ENCODE measurements at places on chromosomes 6 and 20.

DNA sequence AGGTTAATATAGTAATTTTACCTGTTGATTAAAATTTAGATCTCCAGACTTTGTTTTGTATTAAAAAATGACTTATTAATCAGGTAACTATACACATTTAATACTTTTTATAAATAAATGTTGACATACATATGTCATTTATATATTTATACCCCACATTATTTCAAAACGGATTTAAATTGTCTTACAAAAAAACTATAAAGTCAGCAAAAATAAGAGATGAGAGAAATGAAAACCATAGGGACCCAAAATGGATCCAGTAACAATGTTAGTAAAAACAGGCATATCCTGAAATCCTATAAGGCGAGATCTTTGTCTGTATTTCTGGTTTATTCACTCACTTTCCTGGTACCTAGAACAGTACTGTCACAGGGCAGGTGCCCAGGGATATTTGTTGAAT is 91.5 kb downstream of the PACRG start:
- no peak for DNase-seq

DNA sequence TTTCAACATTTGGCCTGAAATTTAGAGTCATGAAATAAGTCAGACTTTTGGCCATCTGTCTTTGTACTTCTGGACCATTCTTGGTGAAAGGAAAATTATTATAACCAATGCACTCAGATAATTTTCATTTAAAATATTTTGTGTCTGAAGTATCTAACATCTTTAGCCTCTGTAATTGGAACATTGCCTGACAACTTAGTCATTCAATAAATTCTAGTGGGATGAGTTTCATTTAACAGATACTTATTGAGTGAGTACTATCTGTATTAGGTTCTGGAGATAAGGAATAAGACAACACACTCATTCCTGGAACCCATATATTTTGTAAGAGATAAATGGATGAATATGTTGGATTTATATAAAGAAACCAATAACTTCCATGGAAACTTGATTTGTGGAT is 536.0 kb downstream of the BCKDHB start:
- DNase-seq, result no peak

- DNase-seq, result no peak
These were observed 7.0 kb downstream of the IL22RA2 start for GRCh38 chr6:137166247-137167098.

DNA sequence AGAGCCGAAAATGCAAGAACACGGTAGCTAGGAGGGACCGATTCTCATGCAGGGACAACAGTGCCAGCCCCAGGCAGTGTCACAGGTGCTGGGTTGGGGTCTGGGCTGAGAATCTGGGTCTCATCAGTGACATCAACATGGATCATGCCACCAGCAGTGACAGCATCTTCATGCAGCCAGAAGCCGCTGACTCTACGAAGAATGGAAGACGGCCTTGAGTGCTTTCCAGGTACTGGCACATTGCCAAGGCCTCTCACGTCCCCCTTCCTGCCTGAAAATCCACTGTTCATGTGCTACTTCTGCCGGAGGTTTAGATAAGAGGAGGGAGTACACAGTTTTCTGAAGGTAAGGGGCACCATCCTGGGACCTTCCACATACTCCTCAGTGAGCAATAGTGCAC is 141.1 kb upstream of the FOXQ1 start:
- no peak for DNase-seq

GRCh38 chr6:35955071-35955470 is 34.2 kb upstream of the SRPK1 start:
- DNase-seq, result no peak

DNA sequence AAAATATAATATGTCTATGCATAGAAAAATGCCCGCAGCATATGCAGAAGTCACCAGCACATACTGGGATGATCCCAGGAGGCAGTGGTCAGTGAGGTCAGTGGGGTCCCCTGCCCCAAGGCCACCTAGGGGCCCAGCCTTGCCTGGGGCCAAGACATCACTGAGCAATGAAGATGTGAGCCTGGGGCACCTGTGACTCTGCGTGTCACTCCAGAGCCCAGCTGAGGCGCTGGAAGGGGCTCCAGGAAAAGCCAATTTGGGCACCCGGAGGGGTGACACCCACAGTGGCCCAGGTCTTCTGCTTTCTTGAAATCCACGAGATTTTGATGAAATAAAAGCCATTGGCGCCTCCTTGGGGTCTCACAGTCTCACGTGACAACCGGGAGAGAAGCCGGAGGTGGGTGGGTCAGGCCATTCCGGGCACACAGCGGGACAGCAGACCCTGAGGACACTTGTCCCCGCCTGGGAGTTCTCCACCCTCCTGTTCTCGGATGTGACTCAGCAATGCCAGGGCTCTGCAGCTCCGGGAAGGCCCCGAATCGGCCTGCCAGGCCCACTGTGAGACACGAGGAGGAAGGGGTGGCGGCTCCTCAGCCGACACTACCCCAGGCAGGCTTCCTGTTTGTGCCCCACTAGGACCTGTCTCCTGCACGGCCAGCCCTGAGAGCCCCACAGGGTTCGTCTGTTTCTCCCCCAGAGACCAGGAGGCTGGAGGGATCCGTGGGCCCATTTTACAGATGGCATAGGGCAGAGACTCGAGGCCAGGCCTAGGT is 24.4 kb upstream of the SLCO4A1 start:
- no peak for DNase-seq

GRCh38 chr6:170087941-170088581 is 202.8 kb downstream of the DLL1 start:
- no peak for DNase-seq

GRCh38 chr20:3674995-3675900 is 6.6 kb downstream of the ADAM33 start:
- DNase-seq, result no peak

- no peak for DNase-seq
These were observed 868.3 kb downstream of the EYS start for GRCh38 chr6:64838726-64839125.

DNA sequence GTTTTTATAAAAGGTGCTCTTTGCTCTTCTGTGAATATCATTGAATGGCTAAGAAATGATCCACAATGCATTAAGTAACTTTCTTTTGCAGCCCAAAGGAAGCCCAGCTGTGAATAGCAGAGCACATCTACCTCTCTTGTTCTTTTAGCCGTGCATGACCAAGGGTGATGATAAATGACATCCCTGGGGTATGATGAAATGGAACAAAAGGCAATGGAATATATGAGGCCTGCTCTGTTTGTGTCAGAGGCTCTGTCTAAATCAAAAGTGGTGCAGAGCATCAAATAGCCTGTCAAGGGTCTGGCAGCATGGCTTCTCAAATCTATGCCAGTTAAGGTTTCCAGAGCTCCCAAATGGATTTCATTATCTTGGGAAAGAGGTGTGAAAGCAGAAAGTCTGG is 362.6 kb upstream of the RNF217 start:
- DNase-seq, result peak; percentile 84

DNA sequence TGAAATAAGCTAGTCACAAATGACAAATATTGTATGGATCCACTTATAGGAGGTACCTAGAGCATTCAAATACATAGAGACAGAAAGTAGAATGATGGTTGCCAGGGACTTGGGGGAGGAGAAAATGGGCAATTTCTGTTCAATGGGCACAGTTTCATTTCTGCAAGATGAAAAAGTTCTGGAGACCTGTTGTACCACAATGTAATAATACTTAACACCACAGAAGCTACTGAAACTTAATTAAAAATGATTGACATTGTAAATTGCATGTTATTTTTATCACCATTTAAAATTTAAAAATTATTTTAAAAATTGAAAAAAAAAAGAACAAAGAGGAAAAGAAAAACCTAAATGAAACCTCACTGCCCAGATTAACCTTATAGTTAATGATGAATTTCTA is 67.4 kb downstream of the NHLRC1 start:
- no peak for DNase-seq

GRCh38 chr6:84687431-84687830 is 77.0 kb downstream of the TBX18 start:
- DNase-seq, result no peak

- DNase-seq, result no peak
These were observed 20.0 kb downstream of the TBC1D7 start for GRCh38 chr6:13308332-13308731.

- no peak for DNase-seq
These were observed 39.2 kb downstream of the LIN28B start for GRCh38 chr6:104995989-104996617.

GRCh38 chr6:113511100-113511499 is 346.0 kb upstream of the MARCKS start:
- no peak for DNase-seq

GRCh38 chr20:53623454-53624211 is 30.0 kb upstream of the ZNF217 start:
- peak; percentile 93 for DNase-seq

DNA sequence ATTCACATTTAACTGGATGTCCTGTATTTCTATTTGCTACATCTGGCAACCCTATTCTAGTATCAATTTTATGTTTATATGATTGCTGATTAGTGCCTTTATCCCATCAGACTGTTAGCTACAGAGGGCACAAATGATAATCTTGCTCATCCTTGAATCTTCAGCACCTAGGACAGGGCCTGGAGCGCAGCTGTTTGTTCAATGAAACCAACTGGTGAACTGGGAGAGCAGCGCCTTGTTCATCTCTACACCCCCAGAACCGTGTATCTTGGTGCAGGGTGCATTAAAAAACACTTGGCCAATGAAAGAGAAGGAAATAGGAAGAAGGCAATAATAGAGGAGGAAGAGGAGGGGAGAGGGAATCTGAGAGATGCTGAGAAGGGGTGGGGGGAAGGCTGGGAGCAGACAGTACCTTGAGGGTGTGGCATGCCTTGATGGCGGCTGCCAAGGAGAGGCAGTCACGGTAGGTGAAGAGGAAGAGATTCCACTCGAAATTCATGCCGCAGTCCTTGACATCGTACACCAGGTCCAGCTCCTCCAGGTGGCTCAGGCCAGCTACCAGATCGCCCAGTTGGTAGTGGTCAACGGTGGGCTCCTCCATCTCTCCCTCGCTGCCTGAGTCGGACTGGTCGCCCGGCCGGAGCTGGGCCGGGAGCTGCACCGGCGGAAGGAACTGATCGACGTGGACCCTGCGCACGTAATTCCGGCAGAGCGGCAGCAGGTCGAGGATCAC is 15.5 kb downstream of the TMEM151B start:
- DNase-seq, result no peak

DNA sequence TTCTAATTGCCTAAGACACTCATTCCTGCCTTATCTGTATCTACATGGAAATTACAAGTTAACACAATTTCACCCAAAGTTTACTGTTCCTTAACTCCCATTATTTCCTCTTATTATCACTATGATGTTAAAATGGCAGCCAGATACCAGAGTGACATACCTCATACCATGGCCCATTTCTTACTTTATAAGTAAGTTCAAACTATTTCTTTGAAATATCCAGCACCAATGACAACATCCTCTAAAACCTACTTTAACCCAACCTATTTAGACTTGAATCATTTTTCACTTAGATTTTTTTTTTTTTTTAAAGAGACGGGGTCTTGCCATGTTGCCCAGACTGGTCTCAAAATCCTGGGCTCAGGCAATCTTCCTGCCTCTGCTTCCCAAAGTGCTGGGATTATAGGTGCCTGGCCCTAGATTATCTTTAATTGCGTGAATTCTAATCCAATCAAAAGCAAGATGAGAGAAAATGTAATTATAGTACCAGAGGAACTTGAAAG is 10.0 kb downstream of the REV3L start:
- DNase-seq, result no peak

DNA sequence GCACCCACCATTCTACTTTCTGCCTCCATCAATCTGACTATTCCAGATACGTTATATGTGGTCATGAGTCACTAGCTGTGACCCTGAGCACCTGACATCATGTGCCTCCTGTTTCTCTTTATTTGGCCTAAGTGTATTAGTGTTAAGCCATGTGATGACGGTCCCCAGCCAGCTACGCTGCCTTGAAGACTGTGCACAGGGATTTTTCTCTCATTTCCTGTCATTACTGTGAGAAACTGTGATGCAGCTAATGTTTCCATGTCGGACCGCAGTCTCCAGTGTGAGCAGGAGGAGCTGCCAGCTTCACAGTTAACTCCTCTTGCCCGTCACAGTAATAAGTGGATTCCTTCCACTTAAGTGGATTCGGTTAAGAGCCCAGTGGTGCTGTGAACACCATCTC is 9.9 kb upstream of the SPATS1 start:
- peak; percentile 41 for DNase-seq

DNA sequence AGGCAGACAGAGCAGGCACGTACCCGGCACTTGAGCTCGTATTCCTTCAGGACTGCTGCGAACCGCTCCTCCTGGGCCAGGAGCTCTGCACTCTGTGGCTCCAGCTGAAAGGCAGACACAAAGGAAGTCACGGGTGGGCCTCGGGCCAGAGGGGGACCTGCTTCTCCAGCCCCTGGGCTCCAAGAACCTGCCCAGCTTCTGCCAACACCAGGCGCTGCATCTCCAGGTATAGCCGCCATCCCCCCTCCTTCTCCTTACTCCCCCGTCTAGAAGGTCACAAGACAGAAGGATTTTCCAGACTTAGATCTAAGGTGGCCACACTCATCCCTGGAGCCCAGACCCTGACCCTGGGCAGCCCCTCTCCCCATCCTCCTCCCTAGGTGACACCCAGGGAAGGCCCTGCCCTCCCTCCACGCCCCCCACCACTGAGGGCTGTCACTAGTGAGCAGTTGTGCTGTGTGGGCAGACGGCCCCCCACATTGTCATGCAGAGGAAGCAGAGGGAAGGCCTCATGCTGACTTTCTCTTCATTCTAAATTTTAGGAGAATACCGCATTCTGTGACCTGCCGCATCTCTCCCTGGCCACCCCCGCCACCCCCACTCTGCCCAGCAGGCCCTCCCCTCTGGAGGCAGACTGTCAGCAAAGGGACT is 81.9 kb downstream of the GINS1 start:
- DNase-seq, result no peak

GRCh38 chr20:60727425-60727824 is 524.6 kb upstream of the CDH4 start:
- no peak for DNase-seq

- no peak for DNase-seq
These were observed 1117.9 kb upstream of the FLRT3 start for GRCh38 chr20:15455279-15455678.

GRCh38 chr6:137121401-137121997 is 51.9 kb downstream of the IL22RA2 start:
- DNase-seq, result no peak

GRCh38 chr6:42339991-42340401 is 111.7 kb downstream of the TRERF1 start:
- DNase-seq, result no peak

- no peak for DNase-seq
These were observed 66.8 kb upstream of the EYA2 start for GRCh38 chr20:46827718-46828458.

GRCh38 chr6:25472306-25472705 is 179.7 kb upstream of the SCGN start:
- peak; percentile 11 for DNase-seq

DNA sequence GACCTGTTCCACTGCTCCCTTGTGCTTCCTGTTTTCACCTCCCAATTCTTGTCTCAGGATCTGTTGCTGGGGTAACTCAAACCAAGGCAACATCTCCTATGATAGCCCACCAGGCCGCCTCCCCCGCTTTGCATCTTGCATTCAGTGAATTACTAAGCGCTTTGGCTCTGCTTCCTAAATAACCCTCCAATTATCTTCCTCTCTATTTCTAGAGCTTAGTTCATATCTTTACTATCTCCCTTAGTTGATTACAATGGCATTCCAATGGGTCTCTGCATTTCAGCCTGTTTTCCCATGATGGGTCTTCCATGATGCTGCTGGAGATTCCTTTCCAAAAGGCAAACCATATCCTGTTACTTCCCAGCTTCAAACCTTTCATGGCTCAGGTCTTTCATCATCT is 117.2 kb upstream of the FERMT1 start:
- no peak for DNase-seq
